Lung (tissue), 17 donors: ENCODE measurements at places on chromosomes 7 and 10. TPM values are rescaled to one million over a fixed set of nuclear protein-coding genes. Genes with fewer than 3 reads are reported as not detected.
A peak's percentile ranks its signal among the peaks of the same experiment; 100 is the strongest.

The TSPAN33 gene
- 4.5 TPM for total RNA-seq

The IKZF5 gene
- total RNA-seq, result 12.1 TPM

DNA sequence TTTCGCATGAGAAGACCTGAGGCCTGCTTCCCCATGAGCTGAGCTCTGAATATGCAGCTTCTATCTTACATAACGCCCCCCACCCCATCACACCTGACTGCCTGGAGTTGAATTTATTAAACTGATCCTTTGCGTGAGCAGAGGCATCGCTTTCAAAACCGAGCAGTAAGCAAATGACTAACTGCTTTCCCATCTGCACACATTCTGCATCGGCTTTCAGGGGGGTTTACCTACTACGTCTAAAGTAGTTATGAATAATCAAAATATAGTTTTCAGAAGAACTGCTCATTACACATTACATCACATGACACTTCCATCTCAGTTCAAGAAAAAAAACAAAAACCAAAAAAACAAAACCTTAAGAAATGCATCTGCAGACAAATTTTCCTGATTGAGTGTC lies 54.7 kb upstream of the EGR2 start:
- H3K4me1 ChIP-seq, result no peaks in the 10 kb centered on the region
- H3K4me3 ChIP-seq, result no peak overlapping the region
- no peak overlapping the region for H3K27ac ChIP-seq
- no peaks in the 10 kb centered on the region for H3K36me3 ChIP-seq

DNA sequence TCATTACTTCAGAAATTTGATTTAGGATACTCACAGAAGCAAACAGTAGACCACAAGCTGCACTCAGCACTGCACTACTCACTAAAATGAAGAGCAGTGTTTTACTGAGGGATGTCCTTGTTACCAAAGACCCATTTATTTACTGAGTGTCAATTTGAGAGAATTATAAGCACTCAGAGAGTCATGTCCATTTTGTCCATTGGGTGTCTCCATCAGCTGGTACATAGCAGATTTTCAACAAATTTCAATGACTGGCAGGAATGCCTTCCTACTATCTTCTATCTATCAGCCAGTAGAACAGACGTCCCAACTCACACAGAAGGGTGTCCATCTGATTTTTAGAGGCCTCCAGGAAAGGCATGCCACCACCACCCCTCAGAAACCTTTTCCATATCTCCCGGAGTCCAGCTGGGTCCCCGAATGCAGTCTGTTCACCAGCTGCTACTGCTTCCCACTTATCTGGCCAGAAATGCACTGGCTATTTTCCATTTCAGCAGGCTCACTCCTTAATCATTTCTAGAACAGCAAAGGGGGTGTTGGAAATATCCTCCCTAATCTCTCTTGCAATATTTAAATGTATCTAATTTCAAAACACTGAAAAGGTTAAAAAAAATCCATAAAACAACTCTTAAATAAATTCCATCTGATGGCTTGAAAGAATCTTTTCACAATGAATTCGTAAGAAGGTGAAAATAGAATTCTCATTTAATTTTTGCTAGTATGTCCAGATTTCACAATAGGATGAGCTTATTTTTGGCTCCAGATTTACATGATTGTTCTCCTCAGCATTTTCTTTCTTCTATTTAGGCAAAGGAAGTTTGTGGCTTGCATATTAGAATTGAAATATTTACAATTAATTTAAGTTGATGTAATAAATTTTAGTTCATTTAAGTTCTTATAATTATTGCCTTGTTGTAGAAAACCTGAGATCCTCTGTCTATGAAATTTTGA lies 1164.0 kb upstream of the CELF2 start:
- H3K27me3 ChIP-seq, result no peaks in the 10 kb centered on the region
- no peak overlapping the region for H3K27ac ChIP-seq
- H3K36me3 ChIP-seq, result no peaks in the 10 kb centered on the region
- peak; percentile 56 for DNase-seq
- H3K4me3 ChIP-seq, result no peak overlapping the region
